ENCODE measurements at places on chromosomes 4 and X.

- DNase-seq = no peak
These were observed 1502.1 kb upstream of the ADGRL3 start for GRCh38 chr4:59698041-59698440.

- DNase-seq = no peak
These were observed 101.9 kb upstream of the SFRP2 start for GRCh38 chr4:153890761-153891160.

DNA sequence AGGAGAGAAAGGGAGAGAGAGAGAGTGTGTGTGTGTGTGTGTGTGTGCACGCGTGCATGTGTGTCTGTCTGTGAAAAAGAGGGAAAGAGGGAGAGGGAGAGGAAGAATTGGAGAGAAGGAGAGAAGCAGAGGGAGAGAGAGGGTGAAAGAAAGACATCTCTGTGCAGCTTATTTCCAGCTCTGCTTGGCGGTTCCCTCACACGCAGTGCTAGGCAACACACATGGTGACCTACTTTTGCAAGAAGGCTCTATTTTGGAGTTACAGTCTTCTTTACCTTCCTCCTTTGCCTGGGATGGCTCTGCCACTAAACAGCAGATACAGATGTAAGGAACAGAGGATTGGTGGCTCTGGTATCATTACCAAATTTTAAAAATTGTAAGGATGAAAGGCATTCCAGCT, 40.1 kb downstream of the SLC16A2 start:
- DNase-seq = no peak

DNA sequence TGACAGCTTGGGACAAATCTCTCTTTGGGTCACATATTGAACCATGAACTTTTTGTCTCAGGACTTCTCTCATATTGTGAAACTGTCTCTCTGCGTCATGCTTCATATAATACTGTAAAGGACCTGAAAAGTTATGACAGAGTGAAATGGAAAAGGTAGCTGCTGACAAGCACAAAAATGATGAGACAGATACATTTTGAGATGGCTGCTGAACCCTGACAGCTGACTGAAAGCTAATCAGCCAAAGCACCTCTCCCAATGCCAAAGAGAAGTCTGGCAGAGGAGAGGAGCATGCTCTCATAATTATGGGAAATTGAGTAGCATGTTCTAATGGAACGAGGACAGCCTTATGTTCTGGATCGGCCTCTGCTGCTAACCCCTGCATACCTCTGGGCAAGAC, 873.4 kb upstream of the ADGRL3 start:
- no peak for DNase-seq

- no peak for DNase-seq
These were observed 3.0 kb downstream of the BMP15 start for GRCh38 chrX:50913520-50913919.

GRCh38 chr4:168522356-168522755, 25.5 kb downstream of the PALLD start:
- no peak for DNase-seq

- DNase-seq = no peak
These were observed 13.8 kb downstream of the NELFA start for GRCh38 chr4:1994938-1995337.

GRCh38 chr4:10104211-10104990, 12.2 kb downstream of the WDR1 start:
- no peak for DNase-seq

DNA sequence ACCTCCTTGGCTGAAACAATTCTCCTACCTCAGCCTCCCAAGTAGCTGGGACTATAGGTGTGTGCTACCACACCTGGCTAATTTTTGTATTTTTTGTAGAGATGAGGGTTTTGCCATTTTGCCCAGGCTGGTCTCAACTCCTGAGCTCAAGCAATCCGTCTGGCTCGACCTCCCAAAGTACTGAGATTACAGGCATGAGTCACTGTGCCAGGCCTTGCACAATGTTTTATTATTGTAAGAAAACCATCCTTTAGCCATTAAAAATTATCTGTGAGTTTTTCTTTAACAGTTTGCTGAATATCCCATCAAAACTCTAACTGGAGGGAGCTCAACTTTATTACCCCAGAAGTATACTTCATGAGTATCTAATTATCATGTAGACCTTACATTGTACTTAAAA, 900.3 kb downstream of the PCDH7 start:
- DNase-seq = no peak

DNA sequence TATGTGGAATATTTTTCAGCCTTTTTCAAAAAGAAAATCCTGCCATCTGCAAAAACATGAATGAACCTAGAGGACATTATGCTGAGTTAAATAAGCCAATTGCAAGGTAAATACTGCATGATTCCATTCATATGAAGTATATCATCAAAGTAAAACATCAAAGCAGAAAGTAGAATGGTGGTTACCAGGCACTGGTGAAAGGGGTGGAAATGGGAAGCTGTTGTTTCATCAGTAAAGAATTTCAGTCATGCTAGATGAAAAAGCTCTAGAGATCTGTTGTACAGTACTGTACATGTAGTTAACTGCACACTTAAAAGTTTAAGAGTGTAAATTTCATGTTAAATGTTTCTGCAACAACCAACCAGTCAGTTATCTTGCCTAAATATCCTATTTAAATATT, 196.8 kb upstream of the ADGRL3 start:
- no peak for DNase-seq

DNA sequence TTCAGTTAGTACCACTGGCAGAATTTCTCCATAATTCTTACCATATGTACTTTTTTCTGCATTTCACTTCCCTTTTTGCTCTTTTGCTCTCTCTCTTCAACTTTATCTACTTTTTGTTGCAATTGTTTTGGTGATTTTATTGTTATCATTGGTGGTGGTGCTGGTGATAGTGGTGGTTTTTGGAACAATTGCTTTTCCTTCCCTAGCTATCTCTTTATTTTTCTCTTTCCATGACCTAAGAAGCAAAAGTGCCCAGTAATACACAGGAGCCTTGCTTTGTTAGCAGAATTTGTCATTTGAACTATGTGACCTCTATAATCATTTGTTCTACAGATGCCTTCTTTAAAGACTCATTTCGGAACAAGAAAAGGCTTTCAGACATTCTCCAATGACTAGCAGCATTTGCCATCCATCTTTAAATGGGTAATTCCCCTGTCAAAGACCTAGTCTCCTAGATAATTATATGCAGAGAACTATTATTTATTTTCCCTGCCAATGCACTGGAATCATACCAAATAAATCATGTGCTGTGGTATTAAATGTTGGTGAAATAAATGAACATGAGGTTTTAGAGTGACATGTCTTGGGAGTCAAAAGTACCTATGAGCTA, 154.5 kb downstream of the GASK1B start:
- no peak for DNase-seq

- DNase-seq = no peak
These were observed 3.1 kb upstream of the C4orf17 start for GRCh38 chr4:99507762-99508161.

- DNase-seq = no peak
These were observed 413.3 kb downstream of the MID1IP1 start for GRCh38 chrX:39214387-39215126.

- DNase-seq = no peak
These were observed 75.2 kb upstream of the PRKX start for GRCh38 chrX:3788494-3789233.

- DNase-seq = peak; percentile 2
These were observed 30.7 kb downstream of the ARHGEF9 start for GRCh38 chrX:63754136-63754859.
